AML-193 (cell line): ENCODE measurements at places on chromosomes 2 and 18.

DNA sequence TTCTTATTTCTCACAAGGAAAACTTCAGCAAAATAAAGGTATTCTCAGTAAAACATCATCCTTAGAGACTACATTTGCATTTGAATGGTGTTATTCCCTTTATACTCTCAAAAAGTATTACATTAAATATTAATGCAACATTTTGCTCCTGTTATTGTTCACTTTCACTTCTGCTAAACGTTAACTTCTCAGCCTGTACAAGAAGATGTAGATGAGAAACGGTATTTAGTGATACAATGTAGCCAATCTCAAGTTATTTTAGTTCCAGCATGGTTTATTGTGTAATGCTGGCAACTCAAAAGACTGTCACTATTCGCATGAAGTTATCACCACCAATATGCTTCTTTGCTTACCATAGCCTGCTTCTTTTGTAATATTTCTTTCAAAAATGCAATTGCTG, 514.1 kb downstream of the CPS1 start:
- DNase-seq, result no peak

GRCh38 chr18:79465392-79465991, 69.8 kb downstream of the NFATC1 start:
- DNase-seq, result no peak

- no peak for DNase-seq
Observed at GRCh38 chr2:69358914-69359313, 28.1 kb downstream of the GFPT1 start.

DNA sequence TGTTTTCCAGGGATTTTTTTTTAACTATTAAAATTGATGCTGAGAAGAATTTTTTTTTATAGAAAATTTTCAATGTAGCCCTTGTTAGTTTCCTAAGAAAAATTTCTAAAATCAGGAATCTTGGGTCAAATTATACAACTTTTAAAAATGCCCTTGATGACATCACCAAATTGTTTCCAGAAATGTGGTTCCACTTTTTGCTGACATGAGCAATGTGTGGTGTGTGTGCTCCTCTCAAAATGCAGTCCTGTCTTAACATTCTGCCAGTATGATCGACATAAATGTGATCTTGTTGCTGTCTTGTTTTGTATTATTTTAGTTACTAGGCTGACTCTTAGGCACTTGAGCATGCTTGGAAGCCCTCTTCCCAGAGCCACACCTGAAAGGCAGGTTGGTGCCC, 89.7 kb upstream of the ST6GAL2 start:
- DNase-seq, result no peak
